ENCODE measurements at places on chromosomes 12 and 14.

GRCh38 chr12:113261847-113262470 lies 40.7 kb downstream of the TPCN1 start:
- no peak for DNase-seq

DNA sequence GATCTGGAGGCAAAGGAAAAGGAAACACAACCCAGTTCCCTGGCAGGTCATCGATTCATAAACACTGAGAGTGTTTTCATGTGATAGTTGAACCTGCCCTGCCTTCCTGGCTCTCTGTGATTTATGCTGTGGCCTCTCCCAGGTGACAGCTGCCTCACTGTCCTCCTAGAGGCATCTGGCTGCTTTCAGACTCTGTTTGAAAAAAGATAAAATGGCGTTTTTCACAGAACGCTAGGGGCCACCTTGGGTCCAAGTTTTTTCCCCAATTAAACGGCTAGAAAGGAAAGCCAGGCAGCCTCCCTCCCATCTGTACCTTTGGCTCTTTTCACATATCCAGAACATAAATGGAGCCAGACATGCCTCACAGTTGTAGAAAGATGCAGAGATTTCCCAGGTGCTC lies 252.6 kb upstream of the CCDC196 start:
- no peak for DNase-seq

DNA sequence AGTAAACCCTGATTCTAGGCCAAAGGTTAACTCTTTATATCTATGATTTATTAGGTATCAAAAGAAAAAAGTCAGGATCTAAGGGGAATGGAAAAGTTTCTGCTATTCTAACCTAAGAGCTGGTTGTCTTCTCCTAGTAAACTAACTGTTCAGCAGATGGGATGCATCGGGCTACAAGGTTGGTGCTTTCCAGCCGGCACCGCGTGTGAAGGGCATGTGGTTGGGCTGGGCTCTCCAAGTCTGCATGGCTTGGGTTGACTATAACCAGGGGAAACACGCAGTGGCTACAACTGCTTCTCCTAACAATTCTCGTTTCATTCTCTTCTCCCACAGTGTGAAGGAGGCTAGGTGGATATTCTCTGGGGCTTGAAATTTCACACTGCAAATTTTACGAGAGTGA lies 354.5 kb downstream of the APAF1 start:
- no peak for DNase-seq

GRCh38 chr12:96034621-96035282 lies 635 bp downstream of the LTA4H start:
- DNase-seq: no peak

GRCh38 chr12:80862531-80862930 lies 75.2 kb downstream of the LIN7A start:
- no peak for DNase-seq
